HAP-1 (cell line): ENCODE measurements at places on chromosomes 7 and 10.

DNA sequence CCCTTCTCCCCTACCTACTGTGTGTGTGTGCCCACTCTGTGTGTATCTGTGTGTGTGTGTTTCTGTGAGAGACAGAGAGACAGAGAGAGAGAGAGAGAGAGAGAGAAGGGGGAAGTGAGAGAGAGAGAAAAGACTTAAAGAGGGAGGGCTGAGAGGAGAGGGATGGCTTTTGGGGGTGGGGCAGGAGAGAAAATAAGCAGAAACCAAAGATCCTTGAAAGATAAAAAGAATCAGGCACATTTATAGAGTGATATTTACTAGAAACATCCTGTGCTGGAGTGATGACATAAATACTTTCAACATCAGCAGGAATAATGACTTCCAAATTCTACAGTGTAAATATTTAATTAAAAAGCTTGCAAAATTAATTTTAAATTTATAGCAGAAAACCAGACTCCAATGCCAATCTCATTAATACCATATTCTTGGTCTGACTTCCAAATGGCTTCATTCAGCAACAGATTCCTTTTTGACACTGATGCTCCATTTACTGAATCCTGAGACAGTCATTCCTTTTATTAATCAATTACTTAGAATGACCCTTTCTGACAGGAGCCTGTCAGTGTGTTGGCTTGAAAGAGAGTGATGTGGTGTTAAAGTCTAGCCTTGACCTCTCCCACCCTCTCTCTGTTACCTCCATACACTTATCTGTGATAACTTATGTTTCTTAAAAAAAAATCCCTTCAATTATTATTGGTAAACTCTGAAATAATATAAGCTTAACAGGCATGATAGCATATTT is 41.7 kb upstream of the WNT2 start:
- DNase-seq = no peak

GRCh38 chr7:40815512-40815911 is 680.7 kb downstream of the SUGCT start:
- no peak for DNase-seq

GRCh38 chr10:89305766-89306433 is 4.1 kb downstream of the IFIT2 start:
- DNase-seq = no peak

DNA sequence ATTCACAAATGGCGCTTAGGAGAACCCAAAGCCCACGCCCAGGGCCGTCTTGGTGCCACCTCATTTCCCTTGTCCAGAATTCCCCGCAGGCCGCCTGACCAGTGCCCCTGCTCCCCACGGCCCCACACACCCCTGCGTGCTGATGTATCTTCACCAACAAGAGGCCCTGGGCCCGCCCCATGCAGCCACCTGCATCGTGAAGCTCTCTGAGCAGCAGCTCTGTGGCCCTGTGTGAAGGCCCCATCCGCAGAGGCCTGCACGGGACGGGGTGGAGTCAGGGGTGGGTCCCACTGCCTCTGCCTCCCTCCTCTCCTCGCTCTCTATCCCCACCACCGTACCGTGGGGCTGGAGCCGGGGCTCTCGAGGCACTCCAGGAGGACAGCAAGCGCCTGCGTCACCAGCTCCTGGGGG is 14.7 kb downstream of the BRAT1 start:
- no peak for DNase-seq

DNA sequence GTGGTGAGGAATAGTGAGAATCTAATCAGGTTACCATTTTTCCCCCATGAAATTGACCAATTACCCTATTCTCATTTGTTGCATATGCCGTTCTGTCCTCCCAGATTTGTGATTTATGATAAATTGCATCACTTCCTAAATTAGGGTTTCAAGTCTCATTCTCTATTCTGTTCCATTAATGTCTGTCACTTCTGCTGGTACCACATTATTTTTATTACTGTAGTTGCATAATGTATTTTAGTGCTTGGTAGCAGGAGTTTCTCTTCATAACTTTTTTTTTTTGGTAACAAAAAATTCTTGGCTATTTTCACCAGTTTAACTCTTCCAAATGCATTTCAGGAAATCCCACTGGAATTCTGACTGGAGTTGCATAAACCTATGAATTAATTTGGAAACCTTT is 44.0 kb upstream of the FAM133B start:
- no peak for DNase-seq

DNA sequence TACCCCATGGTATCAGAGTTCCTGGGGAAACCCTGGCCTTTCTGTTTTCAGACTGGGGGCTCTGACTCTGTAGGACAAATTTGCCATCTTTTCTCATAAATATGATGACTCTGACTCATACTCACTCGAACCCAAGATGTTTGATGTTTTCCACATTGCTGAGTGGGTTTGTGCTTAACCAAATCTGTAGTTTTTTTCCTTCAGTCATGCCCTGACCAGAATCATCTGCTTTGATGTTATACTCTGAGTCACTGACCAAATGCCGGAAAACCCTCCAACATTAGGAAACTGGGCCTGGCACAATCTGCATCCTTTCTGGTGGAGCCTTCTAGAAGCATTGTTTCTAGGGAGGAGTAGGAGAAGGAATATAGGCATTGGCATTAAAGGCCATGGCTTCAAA is 118.7 kb downstream of the C10orf105 start:
- no peak for DNase-seq

- no peak for DNase-seq
These were observed 245.5 kb downstream of the REEP3 start for GRCh38 chr10:63766745-63767137.

GRCh38 chr7:6618621-6619020 is 3.2 kb downstream of the ZNF853 start:
- no peak for DNase-seq

GRCh38 chr7:159109653-159110035 is 35.0 kb downstream of the VIPR2 start:
- DNase-seq = no peak

DNA sequence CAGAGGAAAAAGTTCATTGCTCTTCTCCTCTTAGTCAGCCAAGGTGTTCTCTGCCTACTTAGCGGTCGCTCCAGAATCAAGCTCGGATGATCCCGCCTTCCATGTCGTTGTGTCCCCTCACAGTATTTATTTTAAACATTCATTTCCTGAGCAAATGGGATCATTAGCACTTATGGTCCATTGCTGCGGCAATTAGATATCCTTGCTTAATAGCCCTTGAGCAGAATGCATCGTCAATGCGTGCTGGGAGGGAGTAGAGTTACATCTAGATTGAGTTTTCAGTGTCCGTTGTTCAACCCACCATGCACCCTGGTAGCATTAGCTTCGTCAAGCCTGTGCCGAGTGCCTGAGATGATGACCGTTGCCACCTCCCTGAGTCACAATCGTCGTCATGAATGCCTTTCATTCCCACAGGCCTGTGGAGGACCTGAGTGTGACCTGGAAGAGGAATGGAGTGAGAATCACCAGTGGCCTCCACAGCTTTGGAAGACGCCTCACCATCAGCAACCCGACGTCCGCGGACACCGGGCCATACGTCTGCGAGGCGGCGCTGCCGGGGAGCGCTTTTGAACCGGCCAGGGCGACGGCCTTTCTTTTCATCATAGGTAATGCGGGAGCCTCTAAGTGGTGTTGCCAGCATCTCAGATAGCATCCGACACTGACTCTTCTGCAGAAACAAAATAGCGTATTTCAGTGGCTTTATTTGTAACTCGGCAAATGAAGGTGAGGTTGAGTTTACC is 650.4 kb downstream of the SDK1 start:
- DNase-seq = no peak

- DNase-seq = no peak
These were observed 86.0 kb downstream of the ICA1 start for GRCh38 chr7:8175929-8176369.

- DNase-seq = no peak
These were observed 10.0 kb downstream of the RGR start for GRCh38 chr10:84254552-84255478.

- no peak for DNase-seq
These were observed 41.8 kb downstream of the CAV1 start for GRCh38 chr7:116566666-116567065.

DNA sequence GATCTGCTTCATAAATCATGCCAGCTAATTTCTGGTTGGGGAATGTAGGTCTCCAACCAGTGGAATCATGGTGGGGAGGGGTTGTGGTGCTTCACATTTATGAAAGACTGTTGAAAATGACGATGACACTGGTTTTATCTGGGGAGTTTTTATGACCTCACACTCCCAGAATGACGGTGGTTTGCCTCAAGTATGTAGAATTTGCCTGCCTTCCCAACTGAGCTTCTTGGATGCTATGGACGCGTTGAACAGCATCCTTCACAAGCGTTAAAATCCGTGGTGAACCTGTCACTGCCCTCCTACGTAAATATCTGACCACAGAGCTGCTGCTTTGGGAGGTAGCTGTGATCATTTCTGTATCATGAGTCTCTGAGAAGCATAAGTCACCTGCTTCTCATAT is 3.3 kb downstream of the INSYN2A start:
- no peak for DNase-seq

DNA sequence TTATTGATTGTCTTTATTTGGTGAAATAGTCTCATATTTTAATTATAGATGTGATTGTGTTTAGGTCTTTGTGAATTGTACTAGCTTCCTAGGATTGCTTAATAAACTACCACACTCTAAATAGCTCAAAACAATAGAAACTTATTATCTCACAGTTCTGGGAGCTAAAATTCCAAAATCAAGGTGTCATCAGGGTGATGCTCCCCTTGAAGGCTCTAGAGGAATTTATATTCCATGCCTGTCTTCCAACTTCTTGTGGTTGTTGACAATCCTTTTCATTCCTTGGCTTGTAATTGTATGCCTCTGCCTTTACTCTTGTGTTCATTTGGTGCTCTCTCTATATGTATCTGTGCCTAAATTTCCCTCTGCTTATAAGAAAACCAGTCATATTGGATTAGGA is 155.3 kb upstream of the AKR1E2 start:
- no peak for DNase-seq

GRCh38 chr10:85787881-85788280 is 578.7 kb downstream of the GRID1 start:
- no peak for DNase-seq

DNA sequence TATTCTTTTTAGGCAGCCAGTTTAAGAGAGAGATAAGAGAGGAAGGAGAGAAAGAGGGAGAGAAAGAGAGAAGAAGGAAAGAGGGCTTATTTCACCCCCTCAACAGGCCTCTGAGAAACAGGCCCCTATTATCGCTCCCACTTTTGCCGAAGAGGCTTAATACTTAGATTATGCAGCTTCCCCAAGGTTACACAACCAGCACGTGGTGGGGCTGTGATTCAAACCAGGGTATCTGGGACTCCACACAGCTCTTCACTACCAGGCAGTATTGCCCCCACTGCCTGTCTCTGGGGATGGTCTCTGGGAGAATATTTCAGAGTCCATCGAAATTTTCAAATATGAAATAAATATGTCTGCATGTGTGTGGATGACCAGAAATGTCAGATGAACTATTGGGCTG is 3.0 kb downstream of the GIMAP1 start:
- DNase-seq = no peak

DNA sequence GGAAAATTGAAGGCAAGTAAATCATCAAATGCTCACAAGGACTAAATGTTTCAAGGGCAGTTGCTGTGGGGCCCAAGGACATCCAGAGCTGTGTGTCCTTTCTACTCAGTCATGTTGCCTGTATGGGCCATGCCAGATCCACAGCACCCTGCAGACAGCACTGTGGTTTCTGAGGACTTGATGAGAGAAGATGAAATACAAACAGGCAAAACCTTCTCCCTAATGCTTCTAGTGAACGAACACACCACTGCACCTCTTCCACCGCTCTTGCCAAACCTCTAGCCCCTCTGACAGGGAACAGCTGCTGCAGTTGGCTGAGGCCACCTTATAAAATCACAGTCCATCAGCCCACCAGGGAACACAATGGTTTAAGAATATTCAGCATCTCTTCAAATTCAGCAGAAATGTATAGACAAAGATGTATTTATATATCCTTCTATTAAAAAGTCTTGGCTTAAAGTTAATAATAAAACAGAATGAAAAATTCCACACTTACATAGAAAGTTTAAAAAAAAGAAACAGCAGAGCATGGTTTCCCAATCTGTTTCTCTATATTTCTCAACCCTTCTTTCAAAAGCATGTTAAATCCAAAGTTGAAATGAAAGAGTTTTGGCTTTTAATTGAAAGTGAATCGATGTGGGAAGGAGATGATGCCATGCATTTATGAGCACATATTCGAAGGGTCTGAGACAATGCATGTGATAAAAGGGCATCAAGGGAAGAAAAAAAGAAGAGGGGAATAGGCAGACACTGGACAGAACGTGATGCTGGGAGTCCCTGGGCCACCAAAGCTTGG is 14.0 kb downstream of the CYP3A7 start:
- DNase-seq = no peak

DNA sequence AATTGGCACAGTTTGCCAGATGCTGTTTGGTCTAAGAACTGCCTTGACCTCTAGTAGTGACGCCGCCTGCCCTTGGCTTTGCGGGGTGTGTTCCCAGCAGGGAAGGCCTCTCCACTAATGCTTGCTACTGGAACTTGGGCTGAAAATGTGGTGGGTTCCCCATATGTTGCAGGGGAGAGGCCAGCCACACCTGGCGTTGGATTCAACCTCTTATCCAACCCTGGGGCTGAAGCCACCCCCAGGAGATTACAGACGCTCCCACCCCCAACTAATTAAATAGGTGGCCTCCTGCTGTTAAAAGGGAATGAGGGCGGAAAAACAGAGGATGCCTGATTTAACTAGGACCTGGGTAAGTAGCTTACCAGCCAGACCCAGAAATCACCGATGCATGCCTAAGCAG is 19.2 kb upstream of the ATOH7 start:
- DNase-seq = no peak

DNA sequence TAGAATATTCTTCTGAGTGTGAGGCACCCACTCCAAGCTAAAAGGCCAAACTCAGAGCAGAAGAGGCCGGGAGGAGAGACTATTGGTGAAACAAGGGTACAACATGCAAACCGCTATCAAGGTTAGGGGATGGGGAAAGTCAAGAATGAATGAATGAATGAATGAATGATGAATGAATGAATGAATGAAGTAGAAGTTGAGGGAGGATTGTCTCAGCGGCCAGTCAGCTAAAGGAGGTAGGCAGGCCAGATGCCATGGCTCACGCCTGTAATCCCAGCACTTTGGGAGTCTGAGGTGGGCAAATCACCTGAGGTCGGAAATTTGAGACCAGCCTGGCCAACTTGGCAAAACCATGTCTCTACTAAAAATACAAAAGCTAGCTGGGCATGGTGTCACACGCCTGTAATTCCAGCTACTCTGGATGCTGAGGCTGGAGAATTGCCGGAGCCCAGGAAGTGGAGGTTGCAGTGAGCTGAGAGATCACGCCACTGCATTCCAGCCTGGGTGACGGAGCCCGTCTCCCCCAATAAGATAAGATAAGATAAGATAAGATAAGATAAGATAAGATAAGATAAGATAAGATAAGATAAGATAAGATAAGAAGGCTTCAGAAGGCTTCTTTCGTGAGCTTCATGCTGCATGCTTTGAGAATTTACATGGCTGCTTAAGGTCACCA is 250.8 kb downstream of the CCDC3 start:
- no peak for DNase-seq
